ENCODE measurements at places on chromosomes 4 and X.

- DNase-seq: no peak
Observed at GRCh38 chr4:140628016-140628415, 59.3 kb upstream of the UCP1 start.

GRCh38 chr4:98950925-98951324, 22.0 kb upstream of the EIF4E start:
- no peak for DNase-seq

GRCh38 chrX:120660637-120661036, 30.8 kb upstream of the C1GALT1C1 start:
- no peak for DNase-seq

DNA sequence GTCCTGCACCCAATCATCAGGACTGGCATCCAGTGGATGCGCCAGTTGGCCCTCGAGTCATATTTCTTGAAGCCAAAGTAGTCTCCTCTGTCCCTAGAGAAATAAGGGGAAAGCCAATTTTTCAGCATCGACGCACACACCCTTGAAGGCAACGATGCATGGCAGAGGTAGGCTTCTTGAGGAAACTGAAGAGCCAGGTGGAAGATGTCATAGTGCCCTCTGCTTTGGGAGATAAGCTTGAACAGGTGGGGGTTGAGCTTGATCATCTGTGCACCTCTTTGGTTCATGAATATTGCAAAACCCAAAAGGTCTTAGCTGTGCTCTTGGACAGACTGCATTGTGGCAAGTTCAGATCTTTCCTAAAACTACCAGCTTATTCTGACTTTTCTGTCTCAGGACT, 34.6 kb upstream of the WDR1 start:
- no peak for DNase-seq

DNA sequence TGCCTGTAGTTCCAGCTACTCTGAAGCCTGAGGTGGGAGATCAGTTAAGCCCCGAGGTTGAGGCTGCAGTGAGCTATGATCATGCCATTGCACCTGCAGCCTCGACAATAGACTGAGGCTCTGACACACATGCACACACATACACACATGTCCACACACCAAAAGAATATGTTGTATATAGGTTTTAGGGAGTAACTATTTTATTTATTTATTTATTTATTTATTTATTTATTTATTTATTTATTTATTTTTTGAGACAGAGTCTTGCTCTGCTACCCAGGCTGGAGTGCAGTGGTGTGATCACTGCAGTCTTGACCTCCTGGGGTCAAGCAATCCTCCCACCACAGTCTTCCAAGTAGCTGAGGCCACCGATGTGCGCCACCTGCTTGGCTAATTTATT, 78.3 kb downstream of the DCLK2 start:
- no peak for DNase-seq

DNA sequence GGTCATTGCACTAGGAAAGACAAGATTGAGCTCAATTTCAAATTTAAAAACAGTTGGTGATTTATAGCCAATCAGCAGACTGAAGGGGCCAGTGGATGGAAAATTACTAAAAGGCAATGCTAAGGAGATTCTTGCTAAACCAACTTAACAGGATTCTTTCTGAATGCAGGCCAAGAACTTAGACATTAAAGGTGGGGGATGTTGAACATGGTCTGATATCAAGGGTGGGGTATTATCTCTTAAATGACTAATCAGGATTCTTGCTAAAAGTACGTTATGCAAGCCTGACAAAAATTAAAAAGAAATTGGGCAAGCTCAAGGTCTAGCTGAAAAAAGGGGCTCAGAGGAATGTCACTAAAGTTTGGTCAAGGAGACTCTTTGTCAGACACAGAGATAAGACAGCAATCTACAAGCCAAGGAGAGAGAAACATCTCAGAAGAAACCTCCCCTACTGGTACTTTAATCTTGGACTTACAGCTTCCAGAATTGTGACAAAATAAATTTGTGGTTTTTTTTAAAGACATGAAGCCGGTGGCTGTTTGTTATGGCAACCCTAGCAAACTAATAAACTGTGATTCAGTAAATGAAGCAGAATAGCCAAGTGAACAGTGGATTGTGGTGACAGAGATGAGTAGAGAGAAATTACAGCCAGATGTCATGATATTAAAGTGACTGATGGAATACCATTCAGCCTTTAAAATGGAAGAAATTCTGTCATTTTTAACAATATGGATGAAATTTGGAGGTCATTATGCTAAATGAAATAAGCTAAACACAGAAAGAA, 120.3 kb upstream of the KLHL4 start:
- DNase-seq: no peak

DNA sequence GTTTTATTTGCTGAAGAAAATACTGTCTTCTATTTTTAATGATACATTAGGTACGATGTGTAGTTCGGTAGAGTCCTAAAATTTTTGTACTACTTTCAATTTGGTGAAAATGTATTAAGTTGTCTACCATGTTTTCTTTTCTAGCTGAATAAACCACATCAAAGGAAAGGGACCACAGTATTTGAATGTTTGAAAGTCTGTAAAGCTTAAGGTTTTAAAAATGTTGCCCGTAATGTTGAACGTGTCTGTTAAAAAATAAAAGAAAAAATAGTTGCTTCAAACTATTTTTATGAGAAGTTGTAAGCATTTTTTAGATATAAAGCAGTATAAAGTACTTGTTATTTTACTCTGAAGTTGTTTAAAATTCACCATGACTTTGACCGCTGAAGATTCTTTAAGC, 3.2 kb downstream of the CDKN2AIP start:
- DNase-seq: no peak

GRCh38 chr4:79431839-79432238, 23.8 kb upstream of the GK2 start:
- no peak for DNase-seq

DNA sequence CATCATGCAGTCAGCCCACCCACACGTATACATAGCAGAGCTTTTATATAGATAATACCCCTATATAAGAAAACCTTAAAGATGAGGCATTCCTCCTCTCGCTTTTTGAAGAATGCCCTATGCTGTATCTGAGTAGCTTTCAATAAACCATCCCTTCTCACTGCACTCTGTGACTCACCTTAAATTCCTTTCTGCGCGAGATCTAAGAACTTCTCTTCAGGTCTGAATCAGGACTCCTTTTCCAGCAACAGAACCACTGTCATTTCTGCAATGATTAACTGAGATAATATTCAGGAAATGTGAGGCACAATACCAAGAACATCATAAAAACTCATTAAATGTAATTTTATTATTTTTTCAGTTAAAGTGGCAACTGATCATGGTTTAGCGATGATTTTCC, 76.4 kb upstream of the DCLK2 start:
- DNase-seq: no peak

- no peak for DNase-seq
Observed at GRCh38 chrX:32395878-32396277, 815.5 kb downstream of the DMD start.

- no peak for DNase-seq
Observed at GRCh38 chr4:122762966-122763716, 30.6 kb downstream of the BBS12 start.

DNA sequence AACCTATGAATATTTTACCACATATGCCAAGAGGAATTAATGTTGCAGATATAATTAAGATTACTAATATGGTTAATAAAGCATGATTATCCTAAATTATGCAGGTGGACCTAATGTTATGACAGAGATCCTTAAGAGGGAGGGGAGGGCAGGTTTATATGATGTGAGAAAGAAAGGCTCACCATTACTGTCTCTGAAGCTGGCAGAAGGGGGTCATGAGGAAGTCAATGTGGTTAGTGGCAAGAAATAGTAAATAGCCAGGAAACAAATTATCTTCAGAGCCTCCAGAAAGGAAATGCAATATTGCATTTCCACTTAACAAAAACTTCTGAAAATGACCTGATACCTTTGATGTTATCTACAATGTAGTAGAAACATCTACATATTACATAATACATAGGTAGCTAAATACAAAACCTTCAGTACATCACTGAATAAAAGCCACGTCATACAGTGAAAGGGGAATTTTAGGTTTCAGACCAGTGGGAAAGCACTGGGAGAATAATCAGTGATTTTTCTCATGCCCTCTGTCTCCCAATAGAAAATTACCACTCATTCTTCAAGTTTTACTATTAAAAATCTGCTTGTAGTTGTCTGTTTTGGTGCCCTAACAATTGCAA, 609.2 kb downstream of the SPOCK3 start:
- DNase-seq: no peak

- no peak for DNase-seq
Observed at GRCh38 chr4:99572527-99573240, 1.9 kb upstream of the MTTP start.

DNA sequence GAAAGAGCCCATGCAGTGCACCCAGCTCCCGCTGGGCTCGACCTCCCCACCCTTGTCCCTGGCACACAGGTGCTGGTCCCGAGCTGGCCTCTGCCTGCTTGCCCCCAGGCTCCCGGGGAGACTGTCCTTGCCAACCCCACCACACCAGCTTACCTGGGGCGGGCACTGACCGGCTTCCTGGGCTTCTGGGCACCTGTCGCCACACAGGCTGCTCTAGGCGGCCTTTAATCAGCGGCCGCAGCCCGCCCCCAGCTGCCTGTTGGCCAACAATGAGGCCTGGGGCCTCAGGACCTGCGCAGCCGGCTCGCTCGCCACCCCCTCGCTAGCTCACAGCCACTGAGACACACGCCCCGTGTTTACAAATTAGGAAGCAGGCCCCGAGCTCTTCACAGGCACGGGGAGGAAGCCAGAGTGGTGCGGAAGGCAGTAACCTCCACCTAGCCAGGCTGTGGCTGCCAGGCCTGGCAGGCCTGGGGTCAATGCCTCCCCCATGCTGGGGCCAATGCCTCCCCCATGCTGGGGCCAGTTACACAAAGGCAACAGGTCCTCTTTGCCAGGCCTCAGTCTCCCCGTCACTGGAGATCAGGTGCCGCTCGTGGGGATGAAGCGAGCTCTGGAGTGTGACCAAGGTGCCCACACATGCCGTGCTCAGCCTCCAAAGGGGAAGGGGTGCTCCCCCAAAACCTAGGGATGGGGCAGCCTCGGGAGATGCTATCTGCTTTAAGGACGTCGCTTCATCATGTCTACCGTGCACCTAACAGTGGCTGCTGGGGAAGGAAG, at the start of gene TREX2:
Gene TREX2 (minus strand): TSS at position 201 of the 780 bp plus-strand sequence. CDS start 626 bp downstream, outside the sequence.
- no peak for DNase-seq

DNA sequence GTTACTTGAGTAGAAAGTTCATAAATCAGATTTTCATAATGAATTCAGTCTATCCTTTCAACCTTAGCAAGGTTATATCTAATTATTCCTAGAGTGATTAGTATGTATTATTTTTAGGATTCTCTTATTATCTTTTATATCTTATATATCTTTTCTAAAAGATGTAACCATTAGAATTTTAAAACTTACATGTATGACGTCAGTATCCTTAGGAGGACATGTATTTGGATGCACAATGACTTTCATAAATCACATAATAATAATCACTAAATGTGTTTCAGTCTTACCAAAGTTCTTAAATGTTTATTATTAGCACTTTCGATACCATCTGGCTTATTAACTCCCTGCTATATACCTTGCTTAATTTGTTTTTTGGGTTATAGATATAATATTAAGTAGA, 1400.5 kb upstream of the IGFBP7 start:
- DNase-seq: no peak

DNA sequence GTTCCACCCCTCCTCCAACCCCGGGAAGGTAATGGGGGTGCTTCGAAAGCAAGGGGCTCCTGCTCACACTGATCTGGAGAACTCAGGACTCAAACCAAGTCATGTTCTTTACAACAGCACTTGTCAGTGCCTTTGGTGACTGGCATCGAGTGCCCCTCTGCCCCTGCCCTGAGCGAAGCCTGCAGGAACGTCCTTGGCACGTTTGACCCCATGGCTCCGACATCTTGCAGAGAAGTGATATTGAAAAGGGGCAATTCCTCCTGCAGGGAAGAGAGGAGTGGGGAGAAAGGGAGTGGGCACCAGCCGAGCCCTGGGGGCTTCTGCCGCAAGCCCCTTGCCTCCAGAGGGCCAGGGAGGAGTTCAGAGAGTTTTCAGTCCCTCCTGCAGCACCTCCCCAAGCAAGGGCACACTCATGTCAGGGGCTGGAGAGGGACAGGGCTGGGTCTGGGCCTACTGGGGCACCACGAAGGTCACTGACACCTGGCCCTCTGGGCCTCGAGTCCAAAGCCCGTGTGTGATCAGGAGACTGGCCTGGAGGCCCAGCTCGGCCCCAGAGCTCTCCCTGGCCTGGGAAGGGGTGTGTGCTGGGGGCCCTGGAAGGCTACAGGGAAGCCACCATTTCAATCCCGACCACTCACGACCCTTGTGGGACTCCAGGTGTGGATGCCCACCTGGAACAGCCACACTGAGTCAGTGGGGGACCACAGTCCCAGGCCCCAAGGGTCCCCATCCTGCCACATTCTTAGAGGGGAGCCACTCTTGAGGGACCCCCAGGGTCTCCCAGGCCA, 94.9 kb upstream of the NKX1-1 start:
- DNase-seq: no peak

DNA sequence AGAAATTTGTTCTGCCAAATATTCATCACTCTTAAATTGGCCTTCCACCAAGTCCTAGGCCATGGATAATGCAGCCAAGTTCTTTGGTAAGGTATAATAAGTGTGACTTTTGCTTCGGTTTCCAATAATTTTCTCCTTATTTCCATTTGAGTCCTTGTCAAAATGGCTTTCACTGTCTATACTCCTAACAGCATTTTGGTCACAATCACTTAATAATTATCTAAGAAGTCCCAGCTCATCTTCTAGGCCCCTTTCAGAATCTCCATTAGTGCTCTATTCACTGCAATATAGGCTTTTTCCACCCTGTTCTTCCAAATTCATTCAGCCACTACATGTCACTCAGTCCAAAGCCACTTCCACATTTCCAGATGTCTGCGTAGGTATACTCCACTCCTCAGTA, 51.0 kb upstream of the SPIN4 start:
- DNase-seq: no peak

DNA sequence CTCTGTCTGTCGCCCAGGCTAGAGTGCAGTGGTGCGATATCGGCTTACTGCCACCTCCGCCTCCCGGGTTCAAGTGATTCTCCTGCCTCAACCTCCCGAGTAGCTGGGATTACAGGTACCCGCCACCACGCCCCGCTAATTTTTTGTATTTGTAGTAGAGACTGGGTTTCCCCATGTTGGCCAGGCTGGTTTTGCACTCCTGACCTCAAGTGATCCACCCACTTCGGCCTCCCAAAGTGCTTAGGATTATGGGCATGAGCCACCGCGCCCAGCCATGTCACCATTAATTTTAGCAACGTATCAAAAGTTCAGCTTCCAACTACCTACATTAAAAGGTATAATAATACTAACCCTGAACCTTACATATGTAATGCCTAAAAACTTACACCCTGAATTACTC, 940 bp upstream of the UTP3 start:
- no peak for DNase-seq

DNA sequence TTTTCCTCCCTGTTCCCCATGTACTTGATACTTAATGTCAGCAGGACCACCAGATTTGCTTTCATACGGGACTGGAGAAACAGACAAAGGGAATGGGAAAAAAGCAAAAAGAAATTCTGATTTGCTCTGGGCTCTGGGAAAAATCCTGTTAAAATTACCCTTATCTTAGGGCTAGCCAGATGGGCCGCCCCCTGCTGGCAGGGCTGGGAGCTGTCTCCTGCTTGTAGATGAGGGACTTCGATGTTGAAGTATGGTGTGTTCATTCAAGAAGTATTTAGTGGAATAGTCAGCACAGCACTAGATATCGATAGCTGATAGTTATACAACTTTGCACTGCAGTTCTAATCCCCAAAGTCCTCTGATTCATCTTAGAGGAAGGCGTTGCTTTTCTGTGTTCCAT, 45.8 kb downstream of the BCORL1 start:
- no peak for DNase-seq
